ENCODE measurements at places on chromosomes 1 and 21. TPM values are rescaled to one million over a fixed set of nuclear protein-coding genes. Genes with fewer than 3 reads are reported as not detected.

DNA sequence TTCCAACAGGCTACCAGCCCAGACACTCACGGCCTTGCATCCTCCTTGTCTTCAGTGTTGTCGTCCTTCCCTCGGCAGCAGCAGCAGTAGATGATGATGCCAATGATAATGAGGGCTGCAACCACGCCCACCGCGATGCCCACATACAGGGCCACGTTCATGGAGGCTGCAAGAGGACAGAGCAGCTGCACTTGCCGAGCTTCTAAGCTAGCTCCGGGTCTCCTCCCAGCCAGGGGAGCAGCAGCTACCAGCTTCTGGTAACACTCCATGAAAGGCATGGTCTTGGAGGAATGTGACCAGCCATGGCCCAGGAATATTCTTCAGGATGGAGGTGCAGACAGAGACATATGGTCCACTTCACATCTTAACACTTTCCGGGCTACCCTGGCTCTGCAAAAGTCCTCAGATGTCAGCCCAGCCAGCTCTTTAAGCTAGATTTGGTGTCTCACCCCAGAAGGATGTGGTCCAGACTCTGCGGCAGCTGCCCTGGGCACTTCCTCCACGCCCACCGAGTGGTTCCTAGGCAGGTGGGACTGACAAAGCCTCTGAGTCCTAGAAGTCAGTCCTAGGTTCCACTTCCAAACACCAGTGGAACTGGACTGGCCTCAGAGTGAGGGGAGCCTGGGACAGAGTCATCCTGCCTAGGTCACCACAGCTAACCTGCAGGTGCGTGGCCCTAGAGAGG, 35.1 kb downstream of the GPA33 start:
- H3K4me1 ChIP-seq: peaks cover 13% of the 10 kb centered on the region
- H3K36me3 ChIP-seq: no peaks in the 10 kb centered on the region
- H3K27me3 ChIP-seq: no peaks in the 10 kb centered on the region
- no peak overlapping the region for H3K27ac ChIP-seq
- no peak for DNase-seq
- no peak overlapping the region for H3K4me3 ChIP-seq

DNA sequence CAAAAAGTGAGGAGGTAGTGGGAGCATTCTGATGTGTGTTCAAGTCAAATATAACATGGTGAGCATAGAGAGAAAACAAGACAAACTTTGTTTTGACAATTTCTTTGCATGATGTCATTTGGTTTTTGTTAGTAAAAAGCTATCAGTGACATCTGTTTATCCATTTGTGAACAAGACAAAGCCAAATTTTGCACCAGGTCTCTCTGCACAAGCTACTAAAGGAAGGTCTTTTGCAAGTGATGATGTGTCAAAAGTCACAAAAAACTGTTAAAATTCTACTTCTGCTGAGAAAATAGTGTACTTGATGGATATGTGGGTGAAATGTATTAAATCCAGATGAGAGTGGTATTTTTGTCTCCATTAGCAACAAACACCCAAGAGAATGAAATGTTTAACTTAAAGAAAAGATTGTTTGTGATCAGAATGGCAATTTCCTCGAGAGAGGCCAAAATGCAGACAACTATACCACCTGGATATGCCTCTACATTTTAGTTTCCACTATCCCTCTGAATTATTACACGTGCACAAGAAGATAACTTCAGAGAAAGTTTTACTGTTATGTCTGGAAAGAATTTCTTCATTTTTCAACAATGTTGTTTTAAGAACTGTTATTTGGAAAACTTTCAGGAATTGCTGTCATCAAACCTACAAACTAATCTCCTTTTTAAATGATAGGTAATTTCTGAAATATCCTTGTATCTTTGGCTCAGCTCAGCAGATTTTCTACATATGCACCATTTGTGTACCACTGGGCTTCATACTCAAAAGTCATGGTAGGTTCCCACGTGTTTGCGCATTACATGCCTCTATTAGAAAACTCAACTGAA, 807.4 kb upstream of the ADGRL2 start:
- no peaks in the 10 kb centered on the region for H3K27me3 ChIP-seq
- no peaks in the 10 kb centered on the region for H3K36me3 ChIP-seq
- H3K4me3 ChIP-seq: no peak overlapping the region
- H3K27ac ChIP-seq: no peak overlapping the region
- no peak for DNase-seq

DNA sequence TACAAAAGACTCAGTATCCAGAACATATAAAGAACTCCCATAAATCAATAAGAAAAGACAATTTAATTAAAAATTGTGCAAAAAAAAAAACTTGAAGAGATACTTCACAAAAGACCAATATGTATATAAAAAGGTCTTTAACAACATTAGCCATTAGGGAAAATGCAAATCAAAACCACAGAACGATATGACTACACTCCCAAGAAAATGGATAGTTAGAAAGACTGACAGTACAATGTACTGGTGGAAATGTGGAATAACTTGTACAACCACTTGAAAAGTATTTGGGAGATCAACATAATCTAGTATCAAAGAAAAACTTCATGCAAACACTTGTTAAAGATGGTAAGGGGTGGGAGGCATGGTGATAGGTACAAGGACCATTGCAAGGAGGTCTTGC, 3.9 kb upstream of the CLCA1 start:
- no peak overlapping the region for H3K4me3 ChIP-seq
- DNase-seq: no peak
- no peaks in the 10 kb centered on the region for H3K4me1 ChIP-seq
- no peaks in the 10 kb centered on the region for H3K36me3 ChIP-seq

GRCh38 chr1:183051546-183051945, 28.3 kb downstream of the LAMC1 start:
- DNase-seq: no peak
- H3K27me3 ChIP-seq: no peaks in the 10 kb centered on the region
- H3K27ac ChIP-seq: no peak overlapping the region
- no peak overlapping the region for H3K4me3 ChIP-seq

GRCh38 chr1:182847105-182847504, 8.0 kb downstream of the DHX9 start:
- H3K4me1 ChIP-seq: peaks cover 13% of the 10 kb centered on the region
- no peaks in the 10 kb centered on the region for H3K27me3 ChIP-seq
- DNase-seq: no peak
- H3K36me3 ChIP-seq: peaks cover 95% of the 10 kb centered on the region
- no peak overlapping the region for H3K4me3 ChIP-seq
- no peak overlapping the region for H3K27ac ChIP-seq

- H3K36me3 ChIP-seq: 0 out of 2 replicates have a peak, but pooled peaks cover 4% of the 10 kb centered on the region
- DNase-seq: no peak
- H3K4me3 ChIP-seq: no peak overlapping the region
- H3K4me1 ChIP-seq: no peaks in the 10 kb centered on the region
These were observed 682.4 kb upstream of the TPTE start for GRCh38 chr21:9838738-9839642.

DNA sequence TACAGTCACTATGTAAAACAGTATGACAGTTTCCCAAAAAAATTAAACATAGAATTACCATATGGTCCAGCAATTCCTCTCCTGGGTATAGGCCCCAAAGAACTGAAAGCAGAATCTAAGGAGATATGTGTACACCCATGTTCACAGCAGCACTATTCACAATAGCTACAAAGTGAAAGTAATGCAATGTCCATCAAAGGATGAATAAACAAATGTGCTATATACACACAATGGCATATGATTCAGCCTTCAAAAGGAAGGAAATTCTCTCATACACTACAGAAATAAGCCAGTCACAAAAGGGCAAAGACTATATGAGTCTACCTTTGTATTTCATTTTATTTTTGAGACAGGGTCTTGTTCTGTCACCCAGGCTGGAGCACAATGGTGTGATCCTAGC, 120.4 kb downstream of the TOMM20 start:
- H3K36me3 ChIP-seq: no peaks in the 10 kb centered on the region
- no peak overlapping the region for H3K27ac ChIP-seq
- H3K4me3 ChIP-seq: no peak overlapping the region
- H3K27me3 ChIP-seq: no peaks in the 10 kb centered on the region
- no peaks in the 10 kb centered on the region for H3K4me1 ChIP-seq
- DNase-seq: no peak

- DNase-seq: no peak
- no peaks in the 10 kb centered on the region for H3K27me3 ChIP-seq
- H3K4me1 ChIP-seq: 0 out of 2 replicates have a peak, but pooled peaks cover 7% of the 10 kb centered on the region
- no peak overlapping the region for H3K4me3 ChIP-seq
- no peaks in the 10 kb centered on the region for H3K36me3 ChIP-seq
These were observed 231.6 kb downstream of the NFIA start for GRCh38 chr1:61313906-61314422.

- DNase-seq: no peak
- H3K27ac ChIP-seq: no peak overlapping the region
- H3K36me3 ChIP-seq: no peaks in the 10 kb centered on the region
- H3K27me3 ChIP-seq: no peaks in the 10 kb centered on the region
- no peaks in the 10 kb centered on the region for H3K4me1 ChIP-seq
- H3K4me3 ChIP-seq: no peak overlapping the region
These were observed 73.1 kb downstream of the TNFSF4 start for GRCh38 chr1:173134029-173134428.

DNA sequence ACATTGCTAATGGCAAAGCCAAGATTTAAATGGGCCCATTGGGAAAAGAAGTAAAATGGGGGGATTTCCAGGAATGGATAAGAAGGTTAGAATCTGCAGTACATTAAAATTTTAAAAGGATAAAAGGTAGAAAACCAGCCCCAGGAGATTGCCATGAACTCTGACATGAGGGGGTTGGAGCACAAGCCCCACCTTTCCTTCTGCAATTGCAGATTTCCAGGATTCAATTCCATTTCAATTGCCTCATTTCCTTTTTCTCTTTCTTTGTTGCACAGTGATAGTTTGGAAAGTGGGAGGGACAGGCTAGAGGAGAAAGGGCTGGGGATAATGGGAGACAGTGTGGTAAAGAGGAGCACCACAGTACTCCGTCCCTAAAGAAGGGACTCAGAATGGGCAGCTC, 238.5 kb upstream of the RAB4A start:
- no peaks in the 10 kb centered on the region for H3K27me3 ChIP-seq
- H3K4me1 ChIP-seq: peaks cover 27% of the 10 kb centered on the region
- H3K36me3 ChIP-seq: no peaks in the 10 kb centered on the region
- H3K4me3 ChIP-seq: no peak overlapping the region
- H3K27ac ChIP-seq: no peak overlapping the region

DNA sequence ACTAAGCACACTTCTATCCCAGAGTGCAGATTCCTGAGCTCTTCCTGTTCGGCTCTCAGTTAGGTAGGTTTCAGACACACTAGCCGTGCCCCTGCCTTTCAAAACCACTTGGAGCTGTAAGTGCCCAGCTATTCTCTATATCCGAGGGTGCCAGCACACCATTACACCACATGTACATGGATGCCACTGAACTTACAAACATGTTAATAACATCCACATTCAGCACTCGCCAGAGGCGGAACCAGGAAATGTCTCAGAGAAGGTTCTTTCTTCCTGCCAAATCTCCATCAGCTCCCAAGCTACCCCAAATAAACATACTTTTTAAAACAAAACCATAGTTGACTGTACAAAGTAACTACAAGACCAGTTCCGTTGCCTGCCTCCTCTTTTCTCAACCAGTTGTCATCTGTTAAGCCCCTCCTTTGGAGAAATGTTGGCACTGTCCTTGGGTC, 78.4 kb upstream of the CTTNBP2NL start:
- H3K4me1 ChIP-seq: peaks cover 11% of the 10 kb centered on the region
- H3K27ac ChIP-seq: no peak overlapping the region
- H3K4me3 ChIP-seq: no peak overlapping the region
- no peaks in the 10 kb centered on the region for H3K27me3 ChIP-seq

DNA sequence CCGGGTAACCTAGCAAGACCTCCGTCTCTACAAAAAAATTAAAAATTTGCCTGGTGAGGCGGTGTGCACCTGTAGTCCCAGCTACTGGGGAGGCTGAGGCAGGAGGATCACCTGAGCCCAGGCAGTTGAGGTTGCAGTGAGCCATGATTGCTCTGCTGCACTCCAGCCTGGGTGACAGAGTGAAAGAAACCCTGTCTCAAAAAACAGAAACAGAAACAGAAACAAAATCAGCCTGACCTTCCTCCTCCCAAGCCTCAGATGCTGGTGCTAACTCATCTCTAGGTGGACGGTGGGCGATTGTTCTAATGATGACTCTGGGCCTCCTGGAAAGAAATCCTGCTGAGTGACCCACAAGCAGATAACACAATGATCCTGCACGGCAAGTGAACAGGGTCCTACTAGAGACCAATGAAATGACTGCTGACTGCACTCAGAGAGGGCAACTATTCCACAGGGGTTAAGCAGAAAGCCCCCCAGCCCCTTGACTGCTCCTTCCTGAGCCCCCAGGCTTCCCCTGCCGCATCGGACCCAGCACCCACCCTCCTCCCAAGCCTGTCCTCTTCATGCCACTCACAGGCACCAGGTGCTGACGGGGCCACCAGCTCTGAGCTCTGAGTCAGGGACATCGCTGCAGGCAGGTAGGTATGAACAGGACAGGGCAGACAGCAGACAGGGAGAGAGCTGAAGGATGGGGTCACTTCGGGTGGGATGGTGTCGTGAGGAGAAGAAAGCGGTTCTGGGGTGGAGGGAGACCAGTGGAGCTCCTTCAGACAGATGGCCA, 27.8 kb upstream of the LRRC38 start:
- H3K27me3 ChIP-seq: no peaks in the 10 kb centered on the region
- H3K4me1 ChIP-seq: no peaks in the 10 kb centered on the region
- H3K4me3 ChIP-seq: no peak overlapping the region

DNA sequence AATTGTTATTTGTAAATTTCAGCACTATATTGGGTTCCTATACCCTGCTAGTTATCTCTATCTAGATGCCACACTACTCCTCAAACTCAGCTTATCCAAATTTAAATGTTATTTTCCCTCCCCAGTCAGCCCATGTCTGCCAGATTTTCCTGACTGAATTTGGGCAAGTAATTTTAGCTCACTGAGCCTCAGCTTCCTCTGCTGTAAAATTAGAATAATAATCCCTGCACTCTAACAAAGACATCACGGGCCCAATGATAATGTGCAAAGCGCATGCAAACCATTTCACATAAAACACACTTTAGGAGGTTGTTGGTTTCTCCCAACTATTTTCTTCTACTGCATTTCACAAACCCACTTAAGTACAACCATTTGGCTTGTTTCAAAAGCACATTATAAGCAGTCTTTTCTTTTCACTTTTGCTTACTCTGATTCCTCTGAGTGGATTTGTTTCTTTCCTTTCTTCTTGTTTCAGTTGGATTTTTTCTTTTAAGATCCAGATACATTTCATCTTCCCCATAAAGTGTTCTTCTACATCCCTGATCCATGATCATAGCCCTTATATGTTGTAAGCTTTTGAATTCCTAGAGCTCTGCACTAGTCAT, 152.8 kb upstream of the DPT start:
- no peak for DNase-seq
- H3K27ac ChIP-seq: no peak overlapping the region
- H3K4me3 ChIP-seq: no peak overlapping the region
- no peaks in the 10 kb centered on the region for H3K36me3 ChIP-seq

The HMCN1 gene
- 8.7 TPM for total RNA-seq

The TNFSF4 gene
- 1.2 TPM for total RNA-seq

The OR10J1 gene
- total RNA-seq: not detected

The CHIT1 gene
- 0.07 TPM for total RNA-seq

The ILF2 gene
- 314 TPM for total RNA-seq

The TIAM1 gene
- 20.0 TPM for total RNA-seq

The FCAMR gene
- total RNA-seq: not detected

The SLC6A9 gene
- total RNA-seq: 20.0 TPM

The TMCO4 gene
- 6.9 TPM for total RNA-seq
